ENCODE measurements at places on chromosomes 7 and 10.

- no peak for DNase-seq
Observed at GRCh38 chr7:2048531-2048930, 184.2 kb downstream of the MAD1L1 start.

DNA sequence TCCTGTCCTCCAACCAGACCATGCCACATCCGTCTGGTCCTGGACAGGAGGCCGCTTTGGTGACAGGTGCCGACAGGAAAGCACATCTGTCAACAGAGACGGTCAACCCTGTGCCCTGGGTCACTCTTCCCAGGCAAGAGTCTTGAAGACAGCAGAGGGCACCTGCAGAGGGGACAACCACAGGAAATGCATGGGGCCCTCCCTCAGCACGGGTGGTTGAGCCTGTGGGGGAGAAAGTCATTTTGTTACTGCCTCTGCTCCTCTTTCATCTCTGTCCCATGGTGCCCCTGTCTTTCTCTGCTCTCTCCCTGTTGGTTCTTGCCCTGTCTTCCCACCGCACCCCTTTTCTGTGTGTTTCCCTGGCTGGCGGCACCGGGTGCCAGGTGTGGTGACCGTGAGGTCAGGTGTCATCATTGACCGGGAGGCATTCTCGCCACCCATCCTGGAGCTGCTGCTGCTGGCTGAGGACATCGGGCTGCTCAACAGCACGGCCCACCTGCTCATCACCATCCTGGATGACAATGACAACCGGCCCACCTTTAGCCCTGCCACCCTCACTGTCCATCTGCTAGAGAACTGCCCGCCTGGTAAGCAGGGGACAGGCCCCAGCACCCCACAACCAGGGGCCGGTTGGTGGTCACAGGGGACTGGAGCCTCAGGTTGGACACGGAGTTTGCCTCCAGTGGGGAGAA is 17.6 kb upstream of the VSIR start:
- DNase-seq: no peak

DNA sequence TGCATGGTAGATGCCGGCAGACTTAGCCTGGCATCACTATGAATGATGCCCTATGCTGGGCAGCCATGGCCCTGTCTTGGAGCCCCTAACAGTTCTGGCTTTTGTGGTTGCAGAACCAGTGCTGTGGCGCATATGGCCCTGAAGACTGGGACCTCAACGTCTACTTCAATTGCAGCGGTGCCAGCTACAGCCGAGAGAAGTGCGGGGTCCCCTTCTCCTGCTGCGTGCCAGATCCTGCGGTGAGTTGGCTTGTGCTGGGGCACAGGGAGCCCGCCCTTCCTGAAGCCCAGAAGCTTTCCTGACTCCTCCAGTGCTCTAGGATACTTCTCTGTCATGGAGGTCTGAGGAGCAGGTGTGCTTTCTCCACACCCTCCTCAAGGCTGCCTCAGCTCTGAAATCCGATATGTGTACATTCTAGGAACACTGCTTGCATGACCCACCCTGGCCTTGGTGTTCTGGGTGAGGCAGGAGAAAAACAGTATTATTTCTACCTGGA is 25.6 kb upstream of the SH2D4B start:
- no peak for DNase-seq

DNA sequence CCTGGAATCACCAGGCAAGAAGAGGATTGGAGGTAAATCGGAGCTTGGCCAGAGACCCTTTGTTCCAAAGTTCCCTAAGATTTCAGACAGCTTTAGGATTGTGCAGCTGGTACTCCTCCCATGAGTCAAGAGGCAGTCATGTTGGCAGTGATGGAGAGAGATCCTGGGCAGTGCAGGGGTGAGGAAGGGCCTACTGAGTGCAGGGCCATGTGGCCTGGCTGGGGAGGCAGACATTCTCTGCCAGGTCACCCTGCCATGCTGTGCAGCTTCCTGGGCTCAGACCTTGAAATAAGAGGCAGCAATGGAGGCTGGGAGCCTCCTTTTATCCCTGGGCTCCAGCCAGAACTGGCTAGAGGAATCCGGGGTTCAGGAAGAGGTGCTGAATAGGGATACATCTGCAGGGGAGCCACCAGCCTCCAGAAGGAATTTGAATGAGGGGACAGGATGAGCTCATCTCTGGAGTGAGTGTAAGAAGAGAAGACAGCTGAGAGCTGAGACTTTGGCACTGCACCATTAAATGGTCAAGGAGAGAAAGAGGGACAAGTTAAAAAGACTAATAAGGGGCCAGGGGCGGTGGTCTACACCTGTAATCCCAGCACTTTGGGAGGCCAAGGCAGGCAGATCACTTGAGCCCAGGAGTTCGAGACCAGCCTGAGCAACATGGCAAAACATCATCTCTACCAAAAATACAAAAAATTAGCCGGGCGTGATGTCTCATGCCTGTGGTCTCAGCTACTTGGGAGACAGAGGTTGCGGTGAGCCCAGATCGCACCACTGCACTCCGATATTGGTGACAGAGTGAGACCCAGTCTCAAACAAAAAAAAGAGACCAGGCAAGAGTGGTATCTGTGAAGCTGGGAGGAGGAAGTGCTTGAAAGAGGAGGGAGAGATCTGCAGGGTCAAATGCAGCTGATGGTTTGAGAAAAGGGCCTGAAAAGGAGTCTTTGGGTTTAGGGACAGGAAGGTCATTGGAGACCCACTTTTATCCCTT is 12.0 kb downstream of the SFTPD start:
- DNase-seq: no peak

DNA sequence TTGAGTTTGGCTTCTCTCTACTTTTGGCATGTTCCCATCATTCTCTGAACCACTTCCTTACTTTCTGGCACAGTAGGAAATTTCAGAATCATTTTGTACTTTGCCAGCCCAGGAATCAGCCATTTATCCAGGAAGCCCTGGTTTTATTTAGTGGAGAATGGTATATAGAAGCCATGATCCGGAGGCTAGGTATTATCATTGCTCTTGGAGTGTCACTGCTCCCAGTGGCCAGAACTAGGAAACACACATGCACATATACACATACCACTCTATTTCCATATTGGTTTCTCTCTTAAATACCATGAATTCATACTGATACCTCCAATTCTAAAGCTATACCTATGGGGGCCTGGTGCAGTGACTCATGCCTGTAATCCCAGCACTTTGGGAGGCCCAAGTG is 36.3 kb downstream of the SUFU start:
- no peak for DNase-seq

GRCh38 chr10:14560274-14560673 is 214.4 kb downstream of the FAM107B start:
- DNase-seq: no peak

DNA sequence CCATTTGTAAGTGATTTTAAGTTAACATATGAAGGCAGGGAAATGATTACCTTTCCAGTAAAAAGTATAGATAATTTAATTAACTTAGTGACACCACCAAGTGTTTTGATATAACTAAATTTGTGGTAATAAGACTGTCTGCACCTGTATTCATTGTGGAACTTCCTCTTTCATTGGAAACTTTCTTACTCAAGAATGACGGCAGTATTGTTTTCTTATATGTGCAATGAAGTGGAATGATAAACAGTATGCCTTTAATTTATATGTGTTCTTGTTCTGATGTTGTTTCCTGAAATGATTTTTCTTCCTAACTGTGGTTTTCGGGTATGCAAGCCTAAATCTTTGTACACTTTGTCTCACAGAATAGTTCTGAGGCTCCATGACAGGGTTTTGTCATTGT is 46.4 kb downstream of the CASD1 start:
- no peak for DNase-seq

DNA sequence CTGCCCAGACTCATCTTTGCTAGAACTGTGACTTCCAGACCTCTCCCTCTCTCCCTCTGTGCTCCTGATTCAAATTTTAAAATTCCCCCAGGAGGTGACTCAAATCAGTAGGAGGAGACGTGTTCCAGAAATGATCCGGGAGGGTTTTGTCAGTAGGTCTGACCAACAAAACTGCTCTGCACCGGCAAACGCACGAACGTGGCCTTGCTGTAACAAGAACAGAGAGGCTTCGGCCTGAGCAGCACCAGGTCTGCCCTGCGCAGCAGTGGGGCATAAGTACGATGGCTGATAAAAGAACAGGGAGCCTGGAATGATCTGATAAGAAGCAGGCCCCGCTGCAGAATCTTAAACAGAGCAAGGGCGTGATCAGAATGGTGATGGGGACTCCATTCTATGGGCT is 152.7 kb upstream of the AUTS2 start:
- DNase-seq: no peak

DNA sequence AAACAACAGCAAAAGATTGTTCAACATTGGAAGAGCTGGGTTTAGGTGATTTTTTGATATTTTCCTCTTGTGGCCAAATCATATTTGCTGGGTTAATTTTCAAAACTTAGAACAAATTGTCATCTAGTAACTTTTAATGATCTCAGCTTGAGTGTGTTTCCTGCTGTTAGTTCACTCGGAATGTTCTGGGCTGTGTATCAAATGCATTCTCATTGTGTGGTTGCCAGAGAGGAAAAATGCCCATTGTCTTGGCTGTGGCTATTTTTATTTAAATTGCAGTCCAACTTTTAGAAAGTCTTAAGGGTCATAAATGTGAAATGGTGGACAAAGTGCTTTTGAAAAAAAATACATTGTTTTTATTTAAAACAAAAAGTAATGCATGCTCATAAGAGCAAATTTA is 542.0 kb downstream of the TNS3 start:
- DNase-seq: no peak

DNA sequence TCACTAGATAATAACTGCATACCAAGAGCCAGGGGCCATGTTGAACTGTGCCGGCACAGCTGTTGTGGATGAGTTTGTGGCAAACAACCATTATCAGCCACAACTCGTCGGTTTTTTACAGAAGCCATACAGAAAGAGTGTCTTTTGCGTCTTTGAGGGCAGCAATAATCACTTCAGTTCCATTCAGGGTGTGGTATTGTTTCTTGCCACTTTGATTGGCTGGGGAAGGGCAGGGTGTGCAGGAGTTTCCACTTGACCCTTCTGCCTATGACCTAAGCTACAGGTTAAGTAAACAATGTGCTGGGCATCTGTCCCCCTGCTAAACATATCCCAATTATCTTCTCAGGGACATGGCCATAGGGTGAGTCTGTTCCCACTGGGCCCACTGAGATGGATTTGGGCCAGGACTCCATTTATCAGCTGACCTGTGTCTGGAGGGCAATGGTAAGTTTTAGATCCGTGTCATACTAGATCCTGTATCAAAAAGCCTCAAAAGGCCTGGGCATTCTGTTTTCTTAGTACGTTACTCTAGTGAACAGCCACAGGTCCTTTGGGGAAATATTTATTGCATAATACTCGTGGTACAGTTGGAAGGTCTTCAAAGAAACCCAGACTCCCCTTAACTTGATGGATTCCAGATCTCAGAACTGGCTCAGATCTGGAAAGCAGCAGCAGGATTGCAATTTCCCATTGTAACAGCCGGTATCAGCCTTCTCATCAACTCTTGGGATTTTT is 15.9 kb downstream of the ZNF3 start:
- DNase-seq: no peak

GRCh38 chr7:125654076-125654475 is 724.5 kb upstream of the POT1 start:
- DNase-seq: no peak

DNA sequence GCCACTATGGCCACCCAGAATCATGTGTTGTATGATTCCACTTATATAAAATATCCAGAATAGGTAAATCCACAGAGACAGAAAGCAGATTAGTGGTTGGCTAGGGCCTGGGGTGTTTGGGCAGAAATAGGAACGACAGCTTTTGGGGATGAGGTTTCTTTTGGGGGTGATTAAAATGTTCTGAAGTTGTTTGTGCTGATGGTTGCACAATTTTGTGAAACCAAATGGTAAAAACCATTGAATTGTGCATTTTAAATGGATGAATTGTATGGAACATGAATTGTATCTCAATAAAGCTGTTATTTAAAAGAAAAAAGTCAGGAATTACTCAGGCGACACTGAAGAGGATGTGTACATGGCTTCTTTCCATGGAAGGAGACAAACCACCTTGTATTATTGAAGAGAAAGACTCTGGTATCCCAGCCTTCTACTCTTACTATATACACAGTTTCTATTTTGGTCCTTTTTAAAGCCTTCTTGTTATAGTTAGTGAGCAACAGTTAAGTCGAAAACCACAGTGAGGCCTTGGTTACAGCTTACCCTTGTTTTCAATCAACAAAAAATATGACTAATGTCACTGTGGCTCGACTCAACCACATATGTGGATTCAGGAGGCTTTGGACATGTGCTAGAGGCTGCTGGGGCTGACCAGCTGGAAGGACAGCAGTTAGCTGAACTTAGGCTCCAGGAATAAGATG is 57.1 kb upstream of the KMT2E start:
- DNase-seq: no peak

DNA sequence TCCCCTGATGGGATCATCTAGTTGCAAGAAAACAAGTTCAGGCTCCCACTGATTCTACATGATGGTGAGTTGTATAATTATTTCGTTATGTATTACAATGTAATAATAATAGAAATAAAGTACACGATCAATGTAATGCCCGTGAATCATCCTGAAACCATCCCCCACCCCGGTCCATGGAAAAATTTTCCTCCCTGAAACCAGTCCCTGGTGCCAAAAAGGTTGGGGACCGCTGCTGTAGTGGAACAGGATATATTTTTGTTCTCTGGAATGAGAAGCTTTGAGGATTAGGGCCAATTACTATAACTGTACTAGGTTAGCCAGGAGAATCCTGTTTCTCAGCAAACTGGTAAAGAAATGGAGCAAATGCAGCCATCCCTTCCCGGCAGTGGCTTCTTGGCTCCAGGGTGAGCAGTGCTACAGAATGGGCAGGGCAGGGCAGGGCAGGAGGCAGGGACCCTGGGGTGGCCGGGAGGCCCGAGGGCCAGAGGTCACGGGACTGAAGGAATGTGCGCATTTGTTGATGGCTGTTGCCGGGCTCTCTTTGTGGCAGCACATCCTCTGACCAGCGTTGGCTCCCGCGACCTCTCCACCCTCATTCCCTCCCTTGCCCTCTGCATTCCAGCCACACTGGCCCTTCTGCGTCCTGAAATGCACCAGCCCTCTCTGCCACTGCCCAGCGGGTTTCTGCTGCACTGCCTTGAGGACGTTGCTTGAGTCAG is 162.3 kb upstream of the NPS start:
- DNase-seq: no peak

GRCh38 chr7:130821864-130822263 is 87.9 kb upstream of the KLF14 start:
- no peak for DNase-seq

GRCh38 chr7:121026159-121026558 is 37.6 kb downstream of the CPED1 start:
- DNase-seq: no peak

GRCh38 chr7:55377162-55377817 is 12.2 kb downstream of the LANCL2 start:
- no peak for DNase-seq

GRCh38 chr7:91343420-91343960 is 79.3 kb downstream of the FZD1 start:
- no peak for DNase-seq

DNA sequence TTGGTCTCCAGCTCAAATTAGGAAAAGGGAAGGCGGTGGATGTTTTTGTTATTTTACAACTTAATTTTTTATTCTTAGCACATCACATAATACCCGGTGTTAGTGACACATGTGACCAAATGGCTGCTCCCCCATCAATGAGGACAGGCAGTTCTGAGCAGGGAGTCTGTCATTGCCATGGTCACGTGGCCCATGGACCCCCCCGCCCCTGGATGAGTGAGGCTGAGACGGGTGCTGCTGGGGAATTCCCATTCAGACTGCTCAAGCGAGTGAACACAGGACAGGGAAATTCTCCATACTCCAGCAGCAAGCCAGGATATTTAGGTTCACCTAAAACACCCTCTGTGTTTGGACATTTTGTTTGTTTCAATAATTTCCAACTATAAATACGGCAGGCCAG is 34.7 kb upstream of the SLC35B4 start:
- DNase-seq: no peak

GRCh38 chr7:108278776-108279175 is 148.6 kb upstream of the LAMB4 start:
- DNase-seq: no peak
